NCI-H2107 (cell line): ENCODE measurements at places on chromosomes 6 and 20.

- DNase-seq: no peak
Observed at GRCh38 chr6:32666420-32667300, at the start of gene HLA-DQB1. HLA-DQB1 (minus strand) TSS chr6:32666657; CDS start chr6:32666607, 50 bp downstream.

GRCh38 chr6:166167258-166167731, 356 bp downstream of the TBXT start:
- DNase-seq: no peak

DNA sequence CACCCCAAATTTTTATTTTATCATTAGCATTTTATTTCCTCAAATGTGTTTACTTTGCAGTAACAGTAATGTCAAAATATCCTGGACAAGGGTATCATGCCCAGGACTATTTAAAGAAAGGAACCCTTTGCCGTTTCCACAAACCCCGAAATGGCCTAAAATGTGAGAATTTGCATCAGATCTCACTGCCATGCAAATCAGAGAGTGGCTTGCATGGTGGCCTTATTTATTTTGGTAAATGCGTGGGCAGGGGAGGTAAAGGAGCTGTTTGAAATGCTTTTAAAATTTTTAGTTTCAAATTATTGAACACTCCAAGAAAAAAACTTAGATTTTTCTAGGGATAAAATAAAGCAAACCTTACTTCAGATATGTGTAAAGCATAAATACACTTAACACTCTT, 43.8 kb downstream of the ADAT2 start:
- no peak for DNase-seq

- DNase-seq: no peak
Observed at GRCh38 chr6:106451439-106451838, 90.9 kb downstream of the CRYBG1 start.
